ENCODE measurements at places on chromosomes 5 and 9.
A peak's percentile ranks its signal among the peaks of the same experiment; 100 is the strongest.

GRCh38 chr9:125332527-125332926, 70.9 kb downstream of the GAPVD1 start:
- DNase-seq: no peak

DNA sequence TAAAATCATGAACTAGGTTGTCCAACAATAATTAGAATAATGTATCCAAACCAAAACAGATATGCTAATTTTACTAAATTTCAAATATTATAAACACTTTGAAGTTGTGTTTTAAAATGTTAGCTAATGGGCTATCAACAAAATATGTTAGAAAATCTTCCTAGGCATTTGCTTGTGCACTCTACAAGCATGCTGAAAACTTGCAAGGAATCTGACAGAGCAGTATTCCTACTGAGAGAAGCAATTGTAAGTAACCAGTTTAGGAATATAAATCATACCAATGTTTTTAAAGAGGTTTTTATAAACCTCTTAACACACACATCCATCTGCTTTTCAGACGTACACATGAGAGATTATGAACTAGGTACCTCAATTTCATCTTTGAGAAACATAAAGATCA, 228.4 kb upstream of the TBCA start:
- DNase-seq: no peak

DNA sequence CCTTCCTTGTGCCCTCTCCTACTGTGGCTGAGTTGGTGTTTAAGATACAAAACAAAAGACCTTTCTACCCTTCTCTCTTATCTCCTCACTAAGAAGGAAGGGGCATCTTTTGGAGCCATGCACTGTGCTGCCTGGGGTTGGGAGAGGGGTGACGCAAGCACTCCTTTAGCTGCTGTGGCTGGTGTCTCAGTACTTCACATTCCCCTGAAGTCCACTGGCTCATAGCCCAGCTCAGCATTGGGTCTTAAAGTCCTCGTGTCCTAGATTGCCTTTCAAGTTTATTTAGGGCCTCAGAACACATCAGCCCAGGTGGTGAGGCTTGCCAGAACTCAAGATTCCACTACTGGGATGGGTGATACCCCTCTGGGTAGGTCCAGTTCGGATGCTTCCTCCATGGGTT, 325.9 kb upstream of the CYLC2 start:
- no peak for DNase-seq

GRCh38 chr5:108727236-108727650, 20.5 kb upstream of the FER start:
- peak; percentile 24 for DNase-seq

- no peak for DNase-seq
Measured at GRCh38 chr5:43658509-43658908, 55.5 kb downstream of the NNT start.

Data from heart left ventricle (tissue), 16 donors.